Prostate gland (tissue), 2 donors: ENCODE measurements at places on chromosomes 13 and 19.

GRCh38 chr19:4873930-4874329 is 6.5 kb upstream of the PLIN3 start:
- peaks cover 11% of the 10 kb centered on the region for H3K4me1 ChIP-seq
- H3K27me3 ChIP-seq, result no peaks in the 10 kb centered on the region
- no peaks in the 10 kb centered on the region for H3K36me3 ChIP-seq
- no peak overlapping the region for H3K4me3 ChIP-seq

GRCh38 chr19:52993342-52994178 is 20.2 kb upstream of the ERVV-1 start:
- no peaks in the 10 kb centered on the region for H3K36me3 ChIP-seq
- H3K4me3 ChIP-seq, result peak overlapping the region; percentile 44
- H3K27ac ChIP-seq, result peak overlapping the region; percentile 64
- no peaks in the 10 kb centered on the region for H3K27me3 ChIP-seq

DNA sequence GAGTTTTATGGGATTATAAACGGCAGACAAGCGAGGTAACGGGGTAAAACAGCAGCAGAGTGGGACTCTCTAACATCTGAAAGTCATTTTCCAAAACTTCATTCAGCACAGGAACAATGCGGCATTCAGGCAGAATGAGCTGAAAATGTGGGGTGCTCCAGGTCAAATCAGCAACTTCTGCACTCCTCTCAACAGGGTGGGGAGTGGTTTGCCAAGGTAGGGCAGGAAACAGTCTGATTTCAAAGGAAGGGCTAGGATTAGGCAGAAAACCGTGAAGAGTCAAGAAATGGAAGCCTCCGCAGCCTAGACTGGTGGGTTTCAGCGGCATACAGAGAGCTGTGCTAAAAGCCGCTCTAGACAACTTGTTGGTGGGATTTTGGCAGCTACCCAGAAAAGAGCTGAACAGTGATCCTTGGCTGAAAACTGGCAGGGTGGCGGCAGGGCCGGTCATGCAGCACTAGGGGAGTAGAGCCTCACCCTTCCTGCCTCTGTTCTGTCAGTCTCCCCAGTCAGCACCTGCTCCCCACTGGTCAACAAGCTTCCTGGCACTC is 154.2 kb upstream of the KLF12 start:
- no peaks in the 10 kb centered on the region for H3K27me3 ChIP-seq
- H3K27ac ChIP-seq, result no peak overlapping the region
- H3K4me1 ChIP-seq, result peaks cover 7% of the 10 kb centered on the region
- no peaks in the 10 kb centered on the region for H3K36me3 ChIP-seq
- no peak overlapping the region for H3K4me3 ChIP-seq
- peak; percentile 21 for DNase-seq

DNA sequence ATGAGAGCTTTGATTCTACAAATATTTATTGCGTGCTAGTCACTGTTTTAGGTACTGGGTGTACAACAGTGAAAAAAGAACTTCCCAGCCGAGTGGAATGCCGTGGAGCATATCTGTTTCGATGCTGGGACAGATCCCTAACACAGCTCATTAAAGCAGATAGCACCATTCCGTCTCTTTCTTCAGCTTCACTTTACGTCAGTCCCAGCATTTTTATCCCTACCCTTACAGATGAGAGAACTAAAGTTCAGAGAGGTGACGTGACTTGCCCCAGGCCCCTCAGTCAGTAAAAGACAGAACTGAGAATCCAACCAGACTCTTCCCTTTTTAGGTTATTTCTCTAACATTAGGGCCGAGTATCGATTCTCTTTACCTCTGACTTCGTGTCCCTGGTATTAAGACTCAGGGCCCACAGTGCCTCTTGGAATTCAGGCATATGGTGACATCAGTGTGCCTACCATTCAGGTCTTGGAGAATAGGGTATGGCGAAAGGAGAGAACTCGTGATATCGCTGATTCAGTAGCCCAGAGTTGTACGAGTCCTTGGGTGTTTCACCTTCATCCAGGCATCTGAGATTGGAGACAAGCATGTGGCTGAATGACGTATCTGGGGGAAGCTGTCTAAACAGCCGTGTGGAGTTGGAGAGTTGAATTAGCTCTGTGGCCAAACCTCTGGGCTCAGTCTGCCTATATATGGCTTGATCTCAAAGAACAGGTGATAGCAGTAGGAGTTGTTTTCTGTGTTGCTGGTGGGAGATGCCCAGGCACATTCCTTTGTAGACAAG is 27.1 kb downstream of the ACTN4 start:
- no peak overlapping the region for H3K4me3 ChIP-seq
- H3K27me3 ChIP-seq, result no peaks in the 10 kb centered on the region
- peak; percentile 76 for DNase-seq
- no peaks in the 10 kb centered on the region for H3K36me3 ChIP-seq
- H3K27ac ChIP-seq, result peak overlapping the region; percentile 87

- H3K36me3 ChIP-seq, result no peaks in the 10 kb centered on the region
- no peaks in the 10 kb centered on the region for H3K4me1 ChIP-seq
Measured at GRCh38 chr19:20167020-20167644, at the start of gene ZNF486. Gene ZNF486 (plus strand): TSS chr19:20167214. CDS start chr19:20167331, 117 bp downstream.
